Midbrain (tissue), 1 donor: ENCODE measurements at places on chromosomes 13 and 19.

DNA sequence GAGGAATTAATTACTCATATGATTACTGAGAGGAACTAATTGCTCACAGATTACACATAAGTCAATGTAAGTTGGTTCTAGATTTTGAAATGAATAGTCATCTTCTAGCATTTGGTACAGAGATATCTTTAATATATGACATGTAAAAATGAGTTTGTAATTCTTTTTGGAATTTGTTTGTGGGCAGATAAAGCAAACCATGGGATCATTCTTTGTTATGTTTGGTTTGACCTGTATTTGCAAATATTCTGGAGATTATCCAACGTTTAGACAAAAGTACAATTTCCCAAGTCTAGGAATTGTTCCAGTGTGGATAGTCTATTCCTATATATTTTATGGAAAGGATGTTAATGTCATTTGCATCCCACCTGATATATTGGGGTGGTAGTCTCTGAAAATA lies 309.6 kb upstream of the EDNRB start:
- DNase-seq: no peak

- DNase-seq: no peak
These were observed at the start of gene GIPR for GRCh38 chr19:45667620-45668341. Gene GIPR (plus strand): TSS chr19:45668221. CDS start chr19:45669521, 1,300 bp downstream.

DNA sequence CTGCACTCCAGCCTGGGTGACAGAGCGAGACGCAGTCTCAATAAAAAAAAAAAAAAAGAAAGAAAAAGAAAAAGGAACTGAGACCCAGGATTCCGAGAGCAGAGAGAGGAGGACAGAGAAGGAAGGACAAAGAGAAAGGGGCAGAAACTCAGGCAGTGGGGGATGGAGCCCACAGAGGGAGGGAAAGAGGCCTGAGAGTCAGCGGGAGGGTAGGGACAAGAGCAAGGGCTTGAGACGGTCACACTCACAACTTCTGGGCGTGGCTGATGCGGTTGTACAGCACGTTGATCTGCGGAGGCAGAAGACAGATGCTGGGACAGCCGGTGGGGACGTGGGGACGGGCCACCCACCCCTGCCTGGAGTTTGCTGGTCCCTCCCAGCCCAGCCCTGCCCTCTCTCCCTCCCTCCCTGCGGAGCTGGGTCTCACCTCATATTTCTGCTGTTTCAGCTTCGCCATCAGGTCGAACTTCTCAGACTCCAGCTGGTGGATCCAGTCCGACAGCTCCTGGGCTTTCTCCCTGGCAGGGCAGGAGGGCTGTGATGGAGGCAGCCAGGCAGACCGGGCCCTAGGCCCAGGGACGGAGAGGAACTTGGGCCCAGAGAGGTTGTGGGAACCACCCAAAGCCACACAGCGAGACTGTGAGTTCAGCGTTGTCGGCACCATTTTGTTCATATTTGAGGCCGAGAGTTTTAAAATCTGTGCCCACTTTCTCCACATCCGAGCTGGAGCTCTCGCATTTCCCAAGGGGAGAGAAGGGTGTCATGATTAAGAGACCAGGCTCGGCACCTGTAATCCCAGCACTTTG lies 15.2 kb downstream of the TNNT1 start:
- DNase-seq: no peak

DNA sequence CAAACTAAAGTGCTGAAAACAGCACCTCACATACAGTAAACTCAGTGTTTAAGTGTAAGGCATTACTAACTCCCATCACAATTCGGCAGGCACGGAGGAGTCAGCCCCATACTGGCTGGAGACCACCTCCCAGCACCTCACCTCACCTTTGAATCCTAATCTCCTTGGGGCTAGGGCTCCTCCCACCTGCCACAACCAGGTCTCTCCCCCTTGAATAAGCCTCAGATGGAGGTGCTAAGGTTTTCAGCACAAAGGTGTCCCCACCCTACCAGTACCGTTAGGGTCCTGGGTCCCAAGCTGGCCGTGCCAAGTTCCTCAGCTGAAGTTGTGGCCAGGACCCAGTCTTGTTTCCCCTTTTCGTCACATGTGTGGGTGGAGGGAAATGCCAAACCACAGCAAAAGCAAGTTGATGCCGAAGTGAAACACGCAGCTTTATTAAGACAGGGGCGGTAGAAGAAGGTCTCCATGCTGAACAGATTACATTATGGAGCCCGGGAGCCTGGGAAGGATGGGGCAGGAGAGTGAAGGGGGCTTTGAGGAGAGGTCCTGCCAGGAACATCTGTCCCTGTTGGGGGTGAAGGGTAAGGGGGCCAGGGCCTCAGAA lies at the start of gene IGFLR1:
TSS of gene IGFLR1 (minus strand) at position 332 of the 604 bp plus-strand sequence. CDS start 1,272 bp downstream, outside the sequence.
- DNase-seq: peak; percentile 22

DNA sequence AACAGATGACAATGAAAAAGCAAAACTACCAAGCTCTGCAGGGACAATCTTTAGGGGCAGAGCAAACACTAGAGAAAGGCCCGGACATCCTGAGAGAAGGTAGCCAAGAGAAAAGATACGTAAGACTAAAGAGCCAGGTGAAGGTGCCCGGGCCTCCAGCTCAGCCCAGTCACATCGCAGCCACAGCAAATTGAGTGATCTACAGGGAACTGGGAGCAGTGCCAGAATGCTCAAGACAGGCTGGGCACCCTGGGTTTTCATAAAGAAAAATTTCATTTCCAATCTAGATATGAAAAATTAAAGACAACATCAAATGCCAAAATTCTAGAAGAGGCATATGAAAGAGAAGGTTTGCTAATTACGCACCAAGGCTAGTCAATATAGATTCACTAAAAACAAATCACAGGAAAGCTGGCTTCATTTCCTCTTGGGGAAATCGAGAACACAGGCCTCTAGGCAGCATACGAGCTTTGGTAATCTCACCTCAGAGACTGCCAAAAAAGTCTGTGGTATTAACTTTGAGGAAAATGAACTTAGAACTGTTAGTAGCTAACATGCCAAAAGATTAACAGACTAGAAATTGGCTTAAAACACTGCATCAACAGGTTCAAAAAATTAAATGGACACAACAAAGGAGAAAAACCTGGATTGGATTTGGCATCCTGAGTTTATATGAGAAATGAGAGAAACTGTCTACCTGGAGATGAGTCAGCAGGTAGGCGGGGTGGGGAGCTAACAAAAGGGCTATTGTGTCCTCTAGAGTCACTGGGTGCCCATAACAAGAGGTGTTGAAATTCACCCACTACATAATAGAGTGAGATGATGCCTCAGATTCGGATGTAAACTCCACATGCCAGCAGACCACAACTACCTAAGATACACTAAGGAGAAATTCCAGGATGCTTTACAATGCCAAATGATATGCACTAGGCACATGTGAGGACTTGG lies 6.6 kb downstream of the ANKRD10 start:
- no peak for DNase-seq

- DNase-seq: no peak
These were observed 16.7 kb downstream of the DCAF15 start for GRCh38 chr19:13968999-13969398.

DNA sequence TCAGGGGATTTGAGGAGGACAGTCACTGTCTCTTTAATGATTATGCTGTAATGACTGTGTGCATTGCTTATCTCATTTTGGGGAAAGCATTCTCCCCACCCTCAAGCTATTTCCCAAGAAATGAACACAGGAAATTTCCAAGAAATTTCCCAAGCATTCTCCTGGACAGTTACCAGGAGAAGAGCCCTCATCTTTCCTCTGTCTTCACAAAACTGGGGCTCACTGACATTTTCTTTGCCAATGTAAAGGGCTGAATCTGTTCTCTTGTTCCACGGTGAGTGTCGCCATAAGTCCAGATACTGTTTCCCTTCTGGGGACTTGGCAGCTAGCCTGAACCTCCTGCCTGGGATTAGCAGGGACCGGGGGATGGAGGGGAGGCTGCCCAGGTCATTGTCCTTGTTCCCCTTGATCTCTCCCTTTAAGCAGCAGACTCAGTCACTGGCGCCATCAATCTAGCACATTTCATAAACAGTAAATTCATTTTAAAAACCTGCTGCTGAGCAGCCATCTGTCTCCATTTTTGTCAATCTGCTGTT lies 172.8 kb downstream of the DNAJC15 start:
- DNase-seq: no peak

DNA sequence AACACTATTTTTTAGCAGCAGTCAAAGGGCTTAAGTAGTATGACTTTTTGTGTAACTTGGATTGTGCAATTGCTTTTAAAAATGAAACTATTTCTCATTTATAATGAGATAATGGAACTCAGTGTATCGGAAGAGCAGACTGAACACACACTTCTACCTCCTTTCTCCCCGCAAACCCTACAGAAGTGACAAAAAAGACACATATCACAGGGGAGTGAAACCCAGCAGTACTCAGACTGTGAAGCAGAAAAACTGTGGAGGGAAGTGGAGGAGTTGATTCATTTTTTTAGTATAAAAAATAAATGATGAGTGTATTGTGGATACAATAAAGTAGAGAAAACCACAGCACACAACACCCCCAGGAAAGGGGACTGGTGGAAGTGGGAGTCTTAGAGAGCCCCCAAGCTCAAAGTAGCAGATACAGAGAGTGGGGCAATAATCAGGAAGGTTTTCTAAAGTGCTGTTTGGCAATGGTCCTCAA lies 9.7 kb downstream of the LPAR6 start:
- no peak for DNase-seq

DNA sequence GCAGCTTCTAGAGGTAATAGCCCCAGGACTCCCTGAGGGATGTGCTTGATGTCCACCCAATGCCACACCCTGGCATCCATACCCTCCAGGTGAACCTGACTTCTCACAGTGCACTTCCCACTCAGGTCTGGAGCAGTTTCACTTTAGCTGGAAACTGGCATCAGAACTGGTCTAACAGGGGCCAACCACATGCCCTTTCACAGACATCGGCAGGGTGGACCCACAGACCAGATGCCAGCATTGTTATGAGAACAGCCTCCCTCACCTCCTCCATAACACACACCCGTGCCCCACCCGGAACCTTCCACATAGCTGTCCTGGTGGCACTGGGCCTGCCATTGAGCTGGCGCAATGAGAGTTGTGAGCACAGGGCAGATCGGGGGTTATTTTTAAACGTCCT lies 77.4 kb upstream of the GPR12 start:
- DNase-seq: no peak

DNA sequence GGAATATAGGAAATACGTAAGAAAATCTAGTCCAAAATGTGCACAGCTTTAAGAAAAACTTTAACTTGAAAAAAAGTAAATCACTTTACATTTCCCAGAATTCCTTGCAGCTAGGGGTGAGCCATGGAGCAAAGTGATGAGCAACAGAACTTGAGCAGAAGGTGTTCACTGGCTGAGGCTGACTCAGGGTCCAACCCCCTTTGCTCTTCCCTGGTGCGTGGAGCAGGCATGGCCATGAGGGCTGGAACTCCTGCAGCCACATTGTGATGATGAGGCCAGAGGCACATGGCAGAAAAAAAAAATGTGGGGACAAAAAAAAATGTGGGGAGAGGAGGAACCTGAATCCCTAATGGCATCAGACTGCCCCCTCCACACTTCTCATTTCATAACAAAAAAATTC lies 9.9 kb upstream of the PLA2G4C start:
- no peak for DNase-seq

- DNase-seq: no peak
These were observed 59.2 kb downstream of the GJA3 start for GRCh38 chr13:20101467-20102316.

DNA sequence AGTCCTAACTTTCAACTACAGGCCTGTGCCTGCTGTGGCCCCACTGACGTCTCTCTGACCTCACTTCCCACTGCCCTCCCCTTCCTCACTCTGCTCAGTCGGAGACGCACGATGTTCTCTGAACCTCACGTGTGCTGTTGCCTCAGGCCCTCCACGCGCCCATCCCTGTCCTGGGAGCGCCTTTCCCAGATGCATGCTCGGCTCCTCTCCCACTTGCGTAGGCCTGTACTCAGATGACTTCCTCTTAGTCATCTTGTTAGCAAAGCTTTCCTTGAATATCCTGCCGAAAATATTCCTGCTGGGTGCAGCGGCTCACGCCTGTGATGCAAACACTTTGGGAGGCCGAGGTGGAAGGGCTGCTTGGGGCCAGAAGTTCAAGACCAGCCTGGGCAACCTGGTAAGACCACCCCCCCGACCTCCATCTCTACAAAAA lies 9.3 kb upstream of the SYT5 start:
- DNase-seq: no peak

- DNase-seq: no peak
These were observed 9.8 kb upstream of the SIGLEC10 start for GRCh38 chr19:51427201-51427600.

DNA sequence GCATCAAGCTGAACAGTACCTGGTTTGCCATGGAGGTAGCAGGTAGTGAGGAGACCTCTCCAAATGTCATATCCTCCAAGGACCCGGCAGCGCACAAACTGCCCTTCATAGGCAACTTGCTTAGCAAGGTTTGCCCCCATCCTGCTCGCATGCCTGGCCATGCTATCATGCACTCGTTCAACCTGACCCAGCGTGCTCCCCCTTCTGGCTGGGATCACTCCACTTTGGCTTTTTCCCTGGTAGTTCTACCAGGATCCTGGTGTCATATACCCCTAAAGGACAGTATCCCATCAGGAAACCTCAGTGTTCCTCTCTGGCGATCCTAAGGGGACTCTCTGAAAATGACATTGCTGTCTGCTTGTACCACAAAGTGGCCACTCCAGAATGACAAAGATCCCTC lies 38.6 kb upstream of the ZNF30 start:
- DNase-seq: no peak

DNA sequence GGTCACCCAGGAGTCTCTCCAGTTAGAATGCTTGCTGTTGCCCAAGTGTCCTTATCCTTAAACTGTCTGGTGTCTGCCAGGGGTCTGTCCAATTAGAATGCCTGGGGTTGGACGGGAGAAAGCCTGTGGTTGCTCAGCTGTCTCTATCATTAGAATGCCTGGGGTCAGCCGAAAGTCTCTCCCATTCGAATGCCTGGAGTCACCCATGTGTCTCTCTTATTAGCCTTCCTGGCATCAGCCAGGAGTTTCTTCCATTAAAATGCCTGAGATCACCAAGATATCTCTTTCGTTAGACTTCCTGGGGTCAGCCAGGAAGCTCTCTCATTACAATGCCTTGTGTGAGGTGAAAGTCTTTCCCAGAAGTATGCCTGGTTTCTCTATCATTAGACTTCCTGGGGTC lies 1521.0 kb downstream of the UQCRFS1 start:
- no peak for DNase-seq

DNA sequence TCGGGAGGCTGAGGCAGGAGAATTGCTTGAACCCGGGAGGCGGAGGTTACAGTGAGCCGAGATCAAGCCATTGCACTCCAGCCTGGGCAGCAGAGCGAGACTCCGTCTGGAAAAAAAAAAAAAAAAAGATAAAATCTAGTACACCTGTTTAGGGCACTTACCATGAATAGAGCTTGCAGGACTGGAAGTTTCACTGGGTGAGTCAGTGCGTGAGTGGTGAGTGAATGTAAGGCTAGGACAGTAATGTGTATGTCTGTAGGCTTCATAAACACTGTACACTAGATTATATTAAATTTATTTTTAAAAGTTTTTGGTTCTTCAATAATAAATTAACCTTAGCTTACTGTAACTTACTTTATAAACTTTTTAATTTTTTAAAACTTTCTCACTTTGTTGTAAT lies 22.9 kb downstream of the PPP5C start:
- DNase-seq: no peak

GRCh38 chr13:111005808-111006505 lies 91.1 kb upstream of the ANKRD10 start:
- no peak for DNase-seq

GRCh38 chr13:113288880-113289279 lies 8.2 kb upstream of the LAMP1 start:
- no peak for DNase-seq
